ENCODE measurements at places on chromosomes 5 and 9.

DNA sequence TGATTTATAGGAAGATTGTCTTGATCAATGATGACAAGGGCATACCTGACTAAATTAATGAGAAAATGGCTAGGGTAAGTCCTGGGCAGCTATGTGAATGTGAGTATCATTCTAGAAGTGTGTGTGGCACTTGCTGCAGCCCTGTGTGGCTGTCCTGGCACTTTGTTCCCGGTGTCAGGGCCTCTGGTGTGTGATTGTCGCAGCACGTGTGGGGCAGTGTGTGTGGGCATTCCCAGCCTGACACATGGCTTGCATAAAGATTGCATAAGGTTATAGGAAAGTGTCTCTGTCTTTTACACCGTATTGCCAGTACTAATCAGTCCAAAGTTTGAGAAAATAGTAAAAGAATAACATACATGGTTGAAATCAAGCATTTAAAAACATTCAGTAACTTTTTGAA, 74.4 kb downstream of the TRIO start:
- no peak for DNase-seq

GRCh38 chr5:66666778-66667177, 70.6 kb downstream of the MAST4 start:
- no peak for DNase-seq

- DNase-seq = no peak
These were observed 267.9 kb downstream of the PARP8 start for GRCh38 chr5:50934343-50934742.

DNA sequence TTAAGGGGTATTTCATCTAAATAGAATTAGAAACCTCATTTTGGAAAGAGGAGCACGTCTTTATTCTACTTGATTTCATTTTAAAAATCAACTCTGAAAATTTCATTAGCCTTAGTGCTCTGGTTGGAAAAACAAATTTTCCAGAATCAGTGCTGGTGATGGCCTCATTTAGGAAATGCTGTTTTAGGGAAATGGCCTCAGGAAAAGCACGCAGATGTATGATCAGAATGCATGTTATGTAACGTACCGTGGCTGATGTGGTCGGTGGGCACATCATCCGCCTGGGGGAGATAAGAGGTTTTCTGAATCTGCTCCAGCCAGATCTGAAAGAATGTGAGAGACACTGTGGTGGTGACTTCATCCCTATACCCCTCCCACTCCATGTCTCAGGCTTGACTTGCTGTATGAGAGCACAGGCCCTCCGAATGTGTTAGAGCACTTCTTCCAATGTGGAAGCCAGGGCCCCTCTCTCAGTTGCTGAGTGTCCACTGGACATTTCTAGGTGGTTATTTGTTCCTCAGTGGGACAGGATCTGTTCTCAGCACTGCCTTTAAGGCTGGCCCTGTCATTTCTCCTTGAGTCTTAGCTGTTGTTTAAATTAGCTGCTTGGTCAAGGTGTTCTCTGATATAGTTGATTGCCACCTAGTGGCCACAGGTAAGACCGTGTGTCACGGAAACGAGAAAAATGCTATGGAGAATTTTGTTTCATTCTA, 96.5 kb downstream of the ARHGAP26 start:
- no peak for DNase-seq

GRCh38 chr9:16744394-16744793, 126.1 kb downstream of the BNC2 start:
- no peak for DNase-seq

GRCh38 chr9:26856413-26857032, 36.1 kb downstream of the CAAP1 start:
- DNase-seq = no peak

DNA sequence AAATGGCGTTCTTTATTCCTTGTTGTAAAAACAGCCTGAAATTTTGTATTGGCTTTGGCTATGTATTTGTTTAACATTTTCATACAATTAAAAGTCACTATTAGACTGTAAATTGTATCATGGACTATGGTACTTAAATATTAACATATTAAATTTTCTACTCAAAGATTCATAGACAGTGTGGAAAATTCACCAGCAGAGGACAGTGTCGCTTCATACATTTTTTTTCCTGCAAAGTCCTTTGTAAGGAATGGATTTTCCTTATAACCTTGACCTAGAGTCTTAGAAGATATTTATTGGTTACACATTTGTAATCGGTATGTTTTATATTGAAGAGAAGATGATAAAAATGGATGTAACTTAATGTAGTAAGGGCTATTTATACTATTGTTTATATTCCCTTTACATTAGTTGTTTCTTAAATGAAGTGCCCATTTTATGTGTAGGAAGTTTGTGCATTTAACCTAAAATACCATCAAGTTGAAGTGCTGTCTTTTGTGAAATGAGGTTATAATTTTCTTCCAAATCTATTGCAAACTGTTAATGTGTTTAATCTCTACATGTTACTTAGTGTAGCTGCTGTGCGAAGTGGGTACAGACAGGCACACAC, 150.1 kb downstream of the KDM4C start:
- no peak for DNase-seq

DNA sequence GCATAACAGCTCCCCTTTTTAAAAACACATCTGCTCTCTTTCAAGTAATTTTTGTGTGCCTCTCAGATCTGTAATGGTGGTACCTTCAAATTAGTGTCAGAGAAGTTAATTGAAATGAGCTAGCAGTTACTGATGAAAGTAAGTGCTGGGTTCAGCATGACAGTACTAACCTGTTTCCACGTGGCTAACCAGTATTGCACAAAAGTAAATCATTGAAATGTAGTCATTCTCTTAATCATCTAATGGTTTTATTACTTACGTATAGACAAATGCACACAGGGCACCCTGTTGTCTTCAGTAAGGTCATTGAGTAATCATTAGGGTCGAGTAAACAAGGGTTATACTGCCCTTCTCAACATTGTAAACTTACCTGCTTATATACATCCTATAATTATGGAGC, 157.8 kb upstream of the PRR16 start:
- DNase-seq = no peak

GRCh38 chr5:135491038-135491551, 38.9 kb upstream of the TIFAB start:
- DNase-seq = no peak

DNA sequence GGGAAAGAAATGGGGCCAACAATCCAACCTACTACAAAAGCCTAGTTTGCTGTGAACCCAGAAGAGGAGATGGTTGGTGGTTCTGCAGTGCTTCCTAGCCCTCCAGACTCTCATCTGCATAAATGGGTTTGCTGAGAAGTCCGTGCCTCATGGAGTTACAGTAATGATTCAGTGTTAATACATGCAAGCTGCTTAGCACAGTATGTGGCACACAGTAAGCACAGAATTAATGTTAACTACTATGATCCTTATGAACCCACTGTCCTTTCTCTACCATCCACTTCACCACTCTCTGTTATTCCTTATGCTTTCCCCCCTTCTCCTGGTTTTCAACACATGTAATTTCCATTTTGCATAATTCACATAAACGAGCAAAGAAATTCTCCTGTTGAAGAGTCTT, 100.0 kb downstream of the ACTBL2 start:
- DNase-seq = no peak

DNA sequence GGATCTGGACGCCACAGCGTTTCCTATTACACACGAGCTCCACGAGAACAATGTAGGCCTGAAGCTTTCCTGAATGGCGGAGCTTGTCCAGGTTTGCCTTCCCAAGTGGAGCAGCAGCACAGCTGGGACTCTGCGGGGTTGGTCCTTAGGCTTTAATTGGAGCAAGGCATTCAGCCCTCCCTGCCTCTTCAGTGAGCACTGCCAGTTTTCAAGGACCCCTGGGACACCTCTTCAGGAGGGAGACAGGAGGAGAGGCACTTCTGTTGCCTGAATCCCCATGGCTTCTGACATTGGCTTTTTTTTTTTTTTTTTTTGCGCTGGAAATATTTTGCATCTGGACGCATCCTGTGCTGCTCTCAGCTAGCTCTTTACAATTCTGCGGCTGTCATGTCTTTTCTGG, 179.4 kb downstream of the SEMA6A start:
- no peak for DNase-seq

GRCh38 chr9:105244003-105244733, at the start of gene SLC44A1:
Gene SLC44A1, plus strand, starts transcription at chr9:105244651. Its CDS starts 218 bp downstream, at chr9:105244869.
- peak; percentile 89 for DNase-seq

DNA sequence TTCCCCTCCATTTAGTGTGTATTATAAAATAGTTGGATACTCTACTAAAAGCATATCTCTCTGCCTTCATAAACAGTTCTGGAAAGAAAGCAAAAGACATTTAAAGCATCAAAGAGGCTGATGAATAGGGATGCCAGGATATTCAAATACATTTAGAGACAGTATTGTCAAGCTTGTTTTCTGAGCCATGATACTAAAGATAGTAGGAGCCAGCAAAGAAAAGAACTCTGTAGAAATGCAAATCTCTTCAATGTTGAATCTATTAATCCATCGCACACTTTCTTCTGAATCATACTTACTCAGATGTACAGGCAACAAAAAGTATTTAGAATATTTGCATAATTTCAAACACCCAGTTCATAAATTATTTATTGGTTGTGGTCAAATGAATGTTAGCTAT, 207.1 kb upstream of the MEF2C start:
- DNase-seq = no peak

DNA sequence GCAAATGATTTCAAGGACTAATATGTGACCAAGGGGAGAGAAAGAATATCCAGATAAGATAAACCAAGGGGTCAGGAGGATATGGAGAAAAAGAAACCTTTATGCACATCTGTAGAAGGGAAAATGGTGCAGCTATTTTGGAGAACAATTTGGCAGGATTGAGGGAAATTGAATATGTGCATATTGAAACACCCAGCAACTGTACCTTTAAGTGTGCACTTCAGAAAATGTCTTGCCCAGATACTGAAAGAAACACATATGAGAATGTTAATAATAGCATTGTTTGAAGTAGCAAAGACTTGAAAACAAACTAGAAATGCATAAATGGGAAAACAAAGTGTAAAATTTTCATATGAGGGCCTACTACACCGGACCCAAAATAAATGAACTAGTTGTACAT, 599.6 kb downstream of the PSAT1 start:
- DNase-seq = no peak

- DNase-seq = no peak
These were observed 127.0 kb downstream of the ADAMTS2 start for GRCh38 chr5:179217956-179218942.

DNA sequence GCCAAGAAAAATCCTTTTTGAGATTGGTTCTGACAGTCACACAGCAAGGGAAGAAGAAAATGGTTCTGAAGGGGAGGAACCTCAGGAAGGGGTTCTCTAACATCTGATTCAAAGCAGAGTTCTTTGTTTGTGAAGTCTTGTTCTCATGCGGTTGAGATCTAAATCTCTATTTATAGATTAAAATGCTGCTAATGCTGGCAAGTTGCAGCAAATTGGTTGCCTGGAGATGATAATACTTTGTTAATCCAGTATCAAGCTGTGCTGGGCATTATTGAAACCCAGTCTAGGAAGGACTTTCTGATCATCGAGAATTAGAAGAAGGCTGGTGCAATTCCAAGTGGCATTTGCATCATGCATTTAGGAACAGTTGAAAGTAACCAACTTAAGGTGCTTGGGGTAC, 34.0 kb upstream of the SLC28A3 start:
- no peak for DNase-seq

GRCh38 chr9:121474231-121474947, 25.3 kb downstream of the GGTA1 start:
- no peak for DNase-seq

DNA sequence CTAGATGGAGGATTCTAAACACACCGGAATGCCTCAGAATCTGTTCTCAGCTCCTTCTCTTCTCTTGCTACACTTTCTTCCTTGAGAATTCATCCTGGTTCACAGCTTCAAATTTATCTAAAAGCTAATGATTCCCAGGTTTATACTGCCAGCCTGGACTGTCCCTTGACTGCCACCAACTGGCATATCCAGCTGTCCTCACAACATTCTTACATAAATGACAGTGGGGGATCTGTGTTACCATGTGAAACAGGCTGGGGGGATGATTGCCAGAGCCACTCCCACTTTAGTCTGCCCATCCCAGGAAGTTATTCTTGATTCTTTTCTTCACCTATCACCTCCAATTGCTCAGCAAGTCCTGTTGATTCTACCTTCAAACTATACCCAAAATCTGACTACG, 27.2 kb upstream of the ZFR start:
- no peak for DNase-seq

DNA sequence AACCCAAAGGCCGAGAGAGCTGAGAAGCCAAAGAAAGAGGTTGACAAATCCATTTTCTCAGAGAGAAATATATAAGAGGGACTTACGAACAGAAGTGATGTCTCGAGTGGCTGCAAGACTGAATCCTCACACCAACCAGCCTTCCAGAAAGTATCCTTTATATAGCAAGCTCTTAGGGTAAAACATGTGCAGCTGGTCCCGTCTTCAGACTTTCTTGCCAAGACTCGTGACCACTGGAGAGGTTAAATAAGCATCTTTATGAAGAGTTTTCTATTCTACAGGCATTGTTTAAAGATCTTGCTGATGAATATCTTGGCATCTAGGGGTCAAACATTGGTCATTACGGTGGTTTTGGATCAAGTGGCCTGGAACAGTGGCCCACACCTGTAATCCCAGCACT, 16.9 kb upstream of the SLC22A4 start:
- no peak for DNase-seq

- DNase-seq = no peak
These were observed 702.1 kb downstream of the SEMA5A start for GRCh38 chr5:8843771-8844170.

GRCh38 chr5:134240421-134240962, 14.6 kb upstream of the PPP2CA start:
- no peak for DNase-seq

DNA sequence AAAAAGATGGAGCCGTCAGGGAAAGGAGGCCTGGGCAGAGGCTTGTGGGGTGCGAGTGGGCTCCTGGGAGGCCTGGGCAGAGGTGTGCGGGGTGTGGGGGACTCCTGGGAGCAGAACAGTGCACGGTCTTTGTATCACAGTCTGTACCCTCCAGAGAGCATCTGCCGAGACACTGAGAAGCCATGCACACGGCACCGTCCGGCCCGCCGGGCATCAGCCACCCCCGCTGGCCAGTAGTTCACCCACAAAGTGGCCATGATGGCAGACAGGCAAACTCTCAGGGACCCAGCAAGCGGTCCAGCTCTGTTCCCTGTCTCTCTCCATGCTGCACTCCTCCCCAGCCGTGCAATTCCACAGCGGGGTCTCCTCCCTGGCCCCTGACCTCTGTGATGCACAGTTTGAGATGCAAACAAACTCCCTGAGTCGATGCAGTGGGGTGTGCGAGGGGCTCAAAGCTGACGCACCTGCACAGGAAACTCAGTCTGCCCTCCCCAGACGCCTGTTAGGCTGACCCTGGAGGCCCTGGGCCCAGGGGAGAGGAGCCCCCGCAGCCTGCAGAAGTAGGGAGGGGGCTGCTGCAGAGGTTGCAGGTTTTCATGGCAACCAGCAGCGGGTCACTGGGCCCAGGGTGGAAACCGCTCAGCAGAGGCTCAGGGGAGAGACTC, 9.1 kb upstream of the GPSM1 start:
- no peak for DNase-seq

DNA sequence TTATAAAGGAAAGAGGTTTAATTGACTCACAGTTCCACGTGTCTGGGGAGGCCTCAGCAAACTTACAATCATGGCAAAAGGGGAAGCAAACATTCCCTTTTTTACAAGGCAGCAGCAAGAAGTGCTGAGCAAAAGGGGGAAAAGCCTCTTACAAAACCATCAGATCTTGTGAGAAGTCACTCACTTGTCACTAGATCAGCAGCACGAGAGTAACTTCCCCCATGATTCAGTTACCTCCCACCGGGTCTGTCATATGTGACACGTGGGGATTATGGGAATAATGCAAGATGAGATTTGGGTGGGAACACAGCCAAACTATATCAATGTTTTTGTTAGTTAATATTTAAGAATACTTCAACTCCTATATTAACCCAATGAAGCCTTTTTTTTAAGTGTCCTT, 275.2 kb upstream of the CDH9 start:
- no peak for DNase-seq

Measured in T-helper 17 cell (primary cell).